ENCODE measurements at places on chromosomes 16 and 17.

GRCh38 chr17:48433896-48434295 is 3.9 kb upstream of the SKAP1 start:
- no peak for DNase-seq

DNA sequence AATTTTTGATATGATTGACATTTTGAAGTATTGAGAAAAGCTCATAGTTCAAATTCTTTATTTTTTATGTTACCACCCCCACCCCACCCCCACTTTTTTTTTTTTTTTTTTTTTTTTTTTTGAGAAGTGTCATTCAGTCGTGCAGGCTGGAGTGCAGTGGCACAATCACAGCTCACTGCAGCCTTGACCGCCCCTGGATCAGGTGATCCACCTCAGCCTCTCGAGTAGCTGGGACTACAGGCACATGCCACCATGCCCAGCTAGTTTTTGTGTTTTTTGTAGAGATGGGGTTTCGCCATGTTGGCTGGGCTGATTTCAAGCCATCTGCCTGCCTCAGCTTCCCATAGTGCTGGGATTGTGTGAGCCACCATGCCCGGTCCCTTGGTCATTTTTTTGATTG is 7.4 kb downstream of the TAF15 start:
- no peak for DNase-seq

- DNase-seq = no peak
Measured at GRCh38 chr17:63930951-63931575, 1.1 kb downstream of the CD79B start.

- DNase-seq = no peak
Measured at GRCh38 chr17:6599364-6599763, 41.1 kb downstream of the KIAA0753 start.

GRCh38 chr16:8634991-8635736 is 13.7 kb downstream of the METTL22 start:
- DNase-seq = no peak

DNA sequence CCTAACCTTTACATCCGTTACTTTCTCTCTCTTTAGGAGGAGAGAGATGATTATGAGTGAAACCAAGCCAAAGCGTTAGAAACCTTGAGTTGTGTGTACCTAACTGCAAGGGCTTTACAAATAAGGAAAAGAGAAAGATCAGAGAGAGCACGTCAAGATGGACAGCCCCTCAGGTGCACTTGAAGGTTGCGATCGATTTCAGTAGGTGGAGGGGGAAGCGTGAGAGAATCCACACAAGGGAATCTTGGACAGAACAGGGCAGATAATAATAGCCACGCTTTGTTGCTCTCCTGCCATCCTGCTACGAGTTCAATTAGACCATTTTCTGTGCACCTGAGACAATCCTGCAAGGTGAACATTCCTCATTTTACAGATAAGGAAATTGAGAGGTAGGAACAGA is 78.4 kb downstream of the VAT1L start:
- DNase-seq = no peak
